ENCODE measurements at places on chromosomes 12 and 14.

GRCh38 chr14:105280525-105280924, 20.3 kb downstream of the BRF1 start:
- no peak for DNase-seq

- DNase-seq, result no peak
These were observed 257.8 kb upstream of the CRY1 start for GRCh38 chr12:107351109-107351508.

- no peak for DNase-seq
These were observed 22.3 kb downstream of the GALNT8 start for GRCh38 chr12:4742416-4742970.

DNA sequence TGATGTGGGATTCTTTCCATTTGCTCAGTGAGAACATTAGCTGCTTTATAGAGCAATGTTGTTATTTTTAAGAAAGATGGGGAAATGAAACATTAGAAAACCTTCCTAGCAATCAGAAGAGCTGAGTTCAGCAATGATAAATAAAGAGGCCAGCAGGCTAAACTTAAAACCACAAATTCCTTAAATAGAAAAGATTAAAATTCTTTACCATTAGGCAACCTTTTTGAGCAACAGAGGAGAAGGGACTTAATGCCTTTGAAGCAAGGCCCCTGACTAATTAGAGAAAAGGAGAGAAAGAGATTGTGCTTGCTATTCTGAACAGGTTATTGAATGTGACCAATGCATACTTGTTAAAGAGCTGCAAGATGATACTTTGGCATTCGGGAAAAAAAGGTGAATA, 160.8 kb upstream of the LMO3 start:
- DNase-seq, result no peak

DNA sequence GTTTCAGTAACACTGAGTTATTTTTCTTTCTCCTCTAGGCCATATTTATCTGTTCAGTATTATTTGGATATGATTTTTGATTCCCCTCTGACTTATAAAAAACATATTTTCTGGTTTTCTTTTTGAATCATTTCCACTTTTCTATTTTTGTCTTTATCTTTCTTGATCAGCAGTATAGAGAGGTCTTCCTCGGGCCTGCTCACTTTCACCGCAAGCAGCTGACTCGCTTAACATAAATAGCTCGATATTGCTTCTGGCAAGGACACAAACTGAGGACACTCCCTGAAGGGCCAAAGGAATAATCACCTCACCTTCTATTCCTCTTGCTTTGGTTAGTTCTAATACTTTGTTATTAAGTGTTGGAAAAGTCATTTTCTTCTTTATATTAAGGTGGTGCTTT, 25.8 kb upstream of the TRHDE start:
- no peak for DNase-seq

DNA sequence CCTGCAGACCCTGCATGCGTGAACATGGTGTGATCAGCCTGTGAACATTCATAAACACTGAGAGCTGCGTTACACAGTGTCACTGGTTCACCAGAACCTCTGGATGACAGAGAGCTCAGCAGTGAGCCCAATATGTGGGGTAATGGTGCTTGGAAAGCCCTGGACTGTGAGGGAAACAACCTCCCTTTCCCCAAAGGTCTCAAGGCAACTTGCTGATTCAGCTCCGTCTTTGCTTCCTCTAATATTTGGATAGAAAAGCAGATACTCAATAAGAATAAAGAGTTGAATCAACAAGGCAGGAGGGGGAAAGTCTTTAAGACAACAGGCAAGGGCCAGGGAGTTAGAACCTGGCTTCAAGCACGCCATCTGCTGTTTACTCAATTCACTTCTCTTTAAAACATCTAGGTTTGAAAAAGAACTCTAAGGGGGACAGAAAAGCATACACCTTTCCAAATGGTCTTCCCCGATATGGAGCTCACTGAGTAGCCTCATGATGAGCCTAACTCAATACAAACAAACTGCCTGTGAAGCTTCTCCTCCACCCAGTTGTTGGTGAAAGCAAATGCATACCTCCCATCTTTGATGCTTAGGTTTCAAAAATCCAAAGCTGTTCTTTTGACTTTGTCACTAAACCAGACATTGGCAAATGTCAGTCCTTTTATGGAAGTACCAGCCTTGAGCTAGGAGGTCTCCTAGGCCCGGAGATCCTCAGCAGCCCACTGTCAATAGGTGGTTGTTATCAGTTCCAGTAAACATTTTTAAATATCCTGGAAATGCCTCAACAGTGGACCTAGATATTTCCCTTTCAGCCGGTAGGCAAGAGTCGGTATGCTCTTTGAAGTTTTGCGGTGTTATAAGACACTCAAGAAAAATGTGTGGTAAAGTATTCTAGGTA, 76.1 kb downstream of the SAMD4A start:
- no peak for DNase-seq

GRCh38 chr12:94133964-94134795, 14.2 kb upstream of the PLXNC1 start:
- DNase-seq, result no peak

- DNase-seq, result no peak
These were observed 27.5 kb upstream of the JPH4 start for GRCh38 chr14:23605931-23606585.

- no peak for DNase-seq
These were observed 26.3 kb downstream of the ANO6 start for GRCh38 chr12:45242180-45242579.

DNA sequence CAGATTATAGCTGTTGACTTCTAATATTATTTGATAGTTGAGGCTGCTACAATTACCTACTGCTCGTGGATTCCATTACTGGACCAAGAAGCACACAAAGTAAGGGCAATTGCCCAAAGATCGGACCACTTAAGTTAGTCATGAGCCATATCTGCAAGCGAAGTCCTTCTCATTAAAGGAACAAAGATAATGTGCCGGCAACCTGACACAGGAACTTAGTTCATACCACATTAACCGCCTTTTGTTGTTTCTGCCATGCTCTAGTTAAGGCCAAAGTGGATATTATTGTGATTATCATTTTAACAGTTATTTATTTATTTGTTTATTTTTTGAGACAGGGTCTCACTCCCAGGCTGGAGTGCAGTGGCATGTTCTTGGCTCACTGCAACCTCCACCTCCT, 38.1 kb upstream of the TMED10 start:
- no peak for DNase-seq

DNA sequence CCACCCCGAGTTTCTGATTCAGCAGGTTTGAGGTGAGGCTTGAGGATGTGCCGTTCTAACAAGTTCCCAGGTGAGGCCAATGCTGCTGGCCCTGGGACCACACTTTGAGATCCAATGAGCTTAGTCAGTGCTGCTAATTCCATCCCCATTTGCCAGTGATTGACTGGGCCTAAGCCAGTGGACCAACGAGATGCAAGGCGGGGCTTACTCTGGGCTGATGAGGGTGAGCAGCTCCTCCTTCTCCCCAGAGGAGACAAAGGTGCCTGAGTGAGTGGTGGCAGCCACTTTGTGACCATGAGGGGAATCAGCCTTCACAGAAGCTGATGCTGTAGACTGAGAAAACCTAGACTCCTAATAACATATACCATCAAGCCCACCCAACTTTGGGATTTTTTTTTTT, 23.1 kb upstream of the HNF1A start:
- peak; percentile 92 for DNase-seq

- DNase-seq, result no peak
These were observed 229.2 kb downstream of the SLC15A4 start for GRCh38 chr12:128594521-128594920.

DNA sequence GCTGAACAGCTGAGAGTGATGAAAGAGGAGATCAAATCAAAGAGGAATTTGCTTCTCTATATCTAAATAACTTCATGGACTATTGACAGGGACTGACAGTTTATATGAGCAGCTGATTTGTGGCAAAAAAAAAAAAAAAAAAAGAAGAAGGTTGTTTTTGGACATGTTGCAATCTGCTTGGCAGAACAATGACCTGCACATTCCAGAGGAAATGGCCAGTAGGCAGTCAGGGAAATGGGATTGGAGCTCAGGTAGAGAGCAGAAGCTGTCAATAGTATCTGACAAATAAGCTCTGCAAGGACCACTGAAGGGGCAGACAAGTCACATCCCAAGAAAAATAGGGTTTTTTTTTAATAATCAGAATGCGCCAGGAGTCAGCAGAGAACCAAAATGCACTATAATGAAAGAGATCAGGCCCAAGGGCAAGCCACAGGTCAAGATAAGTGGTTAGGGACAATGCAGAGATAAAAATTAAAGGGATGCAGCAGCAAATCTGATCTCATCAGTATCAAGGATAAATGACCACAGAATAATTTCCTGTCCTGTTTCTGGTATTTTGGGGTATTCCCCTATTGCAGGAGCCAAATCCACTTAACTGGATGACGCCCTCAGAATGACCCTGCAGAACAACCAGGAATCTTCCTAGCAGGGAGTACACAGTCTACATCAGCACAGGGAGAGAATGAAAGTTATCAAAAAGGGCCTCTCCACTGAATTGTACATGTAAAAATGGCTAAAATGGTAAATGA, 22.6 kb upstream of the DUSP16 start:
- peak; percentile 6 for DNase-seq

GRCh38 chr12:45327823-45328383, 112.0 kb downstream of the ANO6 start:
- no peak for DNase-seq

DNA sequence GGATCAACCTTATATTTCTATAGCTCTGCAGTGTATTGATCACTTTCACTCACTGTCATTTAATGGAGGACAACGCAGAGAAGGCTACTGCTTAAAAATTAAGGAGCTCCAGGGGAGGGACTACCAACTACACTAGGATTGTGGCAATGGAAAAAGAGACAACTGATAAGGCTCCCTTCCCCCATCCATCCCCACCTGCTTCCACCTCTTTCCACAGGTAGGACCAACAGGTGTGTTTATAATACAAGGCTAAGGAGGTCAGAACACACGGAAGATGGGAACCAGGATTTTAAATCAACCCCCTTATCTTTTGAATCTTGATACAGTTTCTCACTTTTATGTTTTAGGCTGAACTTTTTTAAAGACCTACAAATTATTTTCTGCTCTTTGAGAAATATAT, 90.8 kb downstream of the STAB2 start:
- no peak for DNase-seq

- no peak for DNase-seq
These were observed 3.0 kb upstream of the LGALS3 start for GRCh38 chr14:55126034-55126433.

- DNase-seq, result no peak
These were observed 334 bp upstream of the TMEM132C start for GRCh38 chr12:128266541-128267130.

GRCh38 chr12:31887109-31887811, 72.0 kb upstream of the RESF1 start:
- DNase-seq, result no peak

- no peak for DNase-seq
These were observed 623.5 kb downstream of the FLRT2 start for GRCh38 chr14:86153480-86153879.

- DNase-seq, result no peak
These were observed 752.2 kb downstream of the FSCB start for GRCh38 chr14:43754838-43755237.

DNA sequence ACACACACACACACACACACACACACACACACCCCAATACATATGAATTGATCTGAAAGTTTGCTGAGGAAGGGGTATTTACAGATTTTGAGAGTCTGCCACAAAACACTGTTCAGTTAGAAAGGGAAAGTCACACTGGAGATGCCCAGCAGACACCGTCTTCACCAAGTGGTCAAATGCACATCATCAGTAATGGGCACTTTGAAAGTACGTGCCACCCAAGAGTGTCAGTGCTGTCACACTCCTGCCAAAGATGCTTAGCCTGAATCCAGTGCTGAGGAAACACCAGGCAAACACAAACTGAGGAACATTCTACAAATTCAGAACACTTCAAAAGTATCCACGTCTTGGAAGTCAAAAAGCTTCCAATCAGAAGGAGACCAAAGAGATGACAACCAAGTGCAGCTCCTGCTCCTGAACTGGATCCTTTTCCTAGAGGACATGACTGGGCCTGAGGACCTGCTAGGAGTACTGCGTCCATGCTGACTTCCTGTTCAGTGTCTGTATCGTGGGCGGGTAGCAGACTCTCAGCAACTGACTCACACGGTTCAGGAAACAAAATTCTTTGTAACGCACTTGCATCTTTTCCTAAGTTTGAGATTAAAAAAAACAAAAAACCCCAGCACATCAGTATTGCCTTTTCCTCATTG, 18.6 kb downstream of the PSMC1 start:
- peak; percentile 55 for DNase-seq

DNA sequence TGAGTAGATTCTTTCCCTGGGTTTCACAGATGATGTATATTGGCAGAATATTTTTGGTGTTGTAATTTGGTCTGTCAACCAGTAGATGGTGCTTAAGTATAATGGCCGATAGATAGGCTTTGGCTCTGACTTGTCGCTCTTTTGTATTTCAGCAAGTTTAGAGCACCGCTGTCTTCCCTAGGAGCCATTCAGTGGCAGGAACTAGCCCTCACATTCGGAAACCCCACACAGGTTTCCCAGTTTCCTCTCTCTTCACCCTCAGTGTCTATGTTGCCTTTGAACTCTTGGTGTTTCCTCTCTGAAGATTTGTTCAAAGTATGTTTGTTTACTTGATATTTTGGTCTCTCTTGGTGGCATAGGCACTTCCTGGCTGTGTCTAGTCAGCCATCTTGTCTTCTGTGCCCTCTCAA, 102.2 kb downstream of the GPHN start:
- no peak for DNase-seq

GRCh38 chr14:74464785-74465184, 28.3 kb downstream of the NPC2 start:
- no peak for DNase-seq

DNA sequence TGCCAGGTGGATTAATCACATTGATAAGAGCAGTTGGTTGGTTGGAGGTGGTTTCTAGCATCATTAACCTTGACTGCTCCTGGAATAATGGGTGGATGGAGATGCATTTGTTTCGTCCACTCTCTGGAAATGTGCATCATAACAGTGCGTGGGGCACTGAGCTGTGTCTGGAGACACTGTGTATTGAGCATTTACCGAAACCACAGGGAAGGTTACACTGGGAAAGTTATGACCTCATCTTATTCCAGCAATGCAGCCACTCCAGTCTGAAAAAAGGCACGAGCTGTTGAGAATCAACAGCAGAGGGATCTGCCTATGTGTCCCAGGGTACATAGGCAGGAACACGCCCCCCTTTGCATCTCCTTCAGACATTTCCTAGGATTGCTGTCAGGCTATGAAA, 27.2 kb downstream of the RNFT2 start:
- no peak for DNase-seq

DNA sequence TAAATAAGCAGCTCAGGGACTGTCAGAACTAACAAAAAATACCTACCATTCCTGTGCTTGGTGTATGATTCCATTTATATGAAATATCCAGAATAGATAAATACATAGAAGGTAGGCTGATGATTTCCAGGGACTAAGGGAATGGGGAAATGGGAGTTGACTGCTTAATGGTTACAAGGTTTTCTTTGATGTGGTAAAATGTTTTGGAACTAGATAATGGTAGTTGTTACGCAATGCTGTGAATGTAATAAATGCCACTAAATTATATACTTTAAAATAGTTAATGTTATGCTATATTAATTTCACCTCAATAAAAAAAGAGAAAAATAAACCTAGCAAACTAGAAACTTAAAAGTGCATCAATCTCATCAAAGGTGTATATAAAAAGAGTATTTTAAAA, 41.1 kb downstream of the CEP83 start:
- no peak for DNase-seq
